ENCODE measurements at places on chromosomes 4 and X. TPM values are rescaled to one million over a fixed set of nuclear protein-coding genes. Genes with fewer than 3 reads are reported as not detected.

CCNB3 gene
- total RNA-seq: 0.85 TPM

AKAP4 gene
- not detected for total RNA-seq

MAGEB2 gene
- 0.23 TPM for total RNA-seq

DNA sequence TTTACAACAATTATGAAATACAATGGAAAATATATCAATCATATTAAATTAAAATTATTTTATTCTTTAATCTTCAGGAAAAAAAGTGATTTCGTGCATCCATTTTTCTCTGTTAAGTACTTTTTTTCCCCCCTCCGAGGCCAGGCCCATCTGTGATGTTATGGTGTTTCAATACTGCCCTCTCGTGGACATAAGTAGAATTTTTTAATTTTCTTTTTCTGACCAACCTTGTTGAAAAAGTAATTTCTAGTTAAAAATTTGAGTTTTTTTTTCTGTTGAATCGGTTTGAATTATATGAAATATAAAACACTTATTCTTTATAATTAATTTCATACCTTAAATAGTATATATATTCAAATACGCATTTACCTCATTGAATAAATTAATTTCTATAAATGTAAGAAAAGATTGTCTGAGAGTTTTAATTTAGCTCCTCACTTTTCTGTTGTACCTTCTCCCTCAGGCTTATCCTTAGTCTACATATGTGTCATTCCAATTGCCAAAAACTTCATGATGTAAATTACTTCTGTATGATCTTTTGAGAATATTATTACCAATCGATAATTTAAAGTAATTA lies 175.8 kb upstream of the TECRL start:
- peaks cover 28% of the 10 kb centered on the region for H3K4me1 ChIP-seq
- DNase-seq: peak; percentile 18
- no peak overlapping the region for H3K4me3 ChIP-seq
- no peaks in the 10 kb centered on the region for H3K27me3 ChIP-seq
- H3K27ac ChIP-seq: no peak overlapping the region

DNA sequence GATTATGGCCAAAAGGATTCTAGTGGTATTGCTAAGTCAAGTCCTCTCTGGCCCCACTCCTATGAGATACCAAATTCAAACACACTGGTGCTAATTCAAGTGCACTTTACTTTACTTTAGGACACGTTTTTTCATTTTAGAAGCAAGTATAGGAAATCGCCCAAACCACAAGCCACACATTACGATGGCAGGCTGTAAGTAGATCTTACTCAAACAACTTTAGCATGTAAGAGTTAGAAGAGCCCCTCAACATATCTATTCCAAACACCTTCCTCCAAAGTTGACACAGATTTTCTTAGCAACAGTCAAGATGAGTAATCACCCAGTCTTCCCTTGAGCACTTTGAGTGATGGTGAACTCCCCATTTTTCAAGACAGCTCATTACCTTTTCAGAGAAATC lies 43.6 kb downstream of the DRD5 start:
- H3K27ac ChIP-seq: no peak overlapping the region
- H3K36me3 ChIP-seq: no peaks in the 10 kb centered on the region
- no peak for DNase-seq
- H3K27me3 ChIP-seq: peaks cover 2% of the 10 kb centered on the region
- no peak overlapping the region for H3K4me3 ChIP-seq

GRCh38 chr4:180330521-180330920 lies 1912.7 kb upstream of the TENM3 start:
- no peaks in the 10 kb centered on the region for H3K4me1 ChIP-seq
- H3K27me3 ChIP-seq: no peaks in the 10 kb centered on the region
- no peak for DNase-seq
- H3K27ac ChIP-seq: no peak overlapping the region
- H3K36me3 ChIP-seq: no peaks in the 10 kb centered on the region
- H3K4me3 ChIP-seq: no peak overlapping the region

- H3K27me3 ChIP-seq: no peaks in the 10 kb centered on the region
- no peak overlapping the region for H3K4me3 ChIP-seq
- no peak for DNase-seq
Measured at GRCh38 chrX:130071611-130072344, 38.5 kb downstream of the ELF4 start.

GRCh38 chr4:16142598-16143310 lies 58.9 kb upstream of the PROM1 start:
- H3K27me3 ChIP-seq: peaks cover 5% of the 10 kb centered on the region
- DNase-seq: no peak
- H3K4me1 ChIP-seq: no peaks in the 10 kb centered on the region
- no peak overlapping the region for H3K4me3 ChIP-seq
- no peak overlapping the region for H3K27ac ChIP-seq

GRCh38 chrX:122203399-122203798 lies 980.7 kb upstream of the GRIA3 start:
- no peak overlapping the region for H3K27ac ChIP-seq
- peaks cover 11% of the 10 kb centered on the region for H3K4me1 ChIP-seq
- no peak overlapping the region for H3K4me3 ChIP-seq
- no peak for DNase-seq

DNA sequence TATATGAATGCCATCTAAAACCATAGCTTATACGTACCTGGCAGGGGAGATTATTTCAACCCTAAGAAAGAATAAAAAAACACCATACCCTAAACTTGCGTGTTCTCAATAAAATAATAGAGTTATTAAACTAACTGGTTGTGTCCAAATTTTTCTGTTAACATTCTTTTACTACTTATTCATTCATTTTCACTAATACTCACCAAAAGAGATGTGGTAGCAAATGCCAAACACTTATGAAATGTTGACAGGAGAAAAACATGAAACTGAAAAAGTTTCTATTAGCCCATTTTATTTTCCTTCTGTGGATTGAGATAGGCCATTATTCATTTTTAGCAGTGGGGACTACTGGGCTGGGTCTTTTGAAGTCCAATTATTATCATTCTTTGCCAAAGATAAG lies 102.0 kb downstream of the TSPAN5 start:
- no peak overlapping the region for H3K4me3 ChIP-seq
- H3K27ac ChIP-seq: no peak overlapping the region
- no peaks in the 10 kb centered on the region for H3K27me3 ChIP-seq

Measured in WTC11 (cell line).